ENCODE measurements at places on chromosomes 7 and 10.

DNA sequence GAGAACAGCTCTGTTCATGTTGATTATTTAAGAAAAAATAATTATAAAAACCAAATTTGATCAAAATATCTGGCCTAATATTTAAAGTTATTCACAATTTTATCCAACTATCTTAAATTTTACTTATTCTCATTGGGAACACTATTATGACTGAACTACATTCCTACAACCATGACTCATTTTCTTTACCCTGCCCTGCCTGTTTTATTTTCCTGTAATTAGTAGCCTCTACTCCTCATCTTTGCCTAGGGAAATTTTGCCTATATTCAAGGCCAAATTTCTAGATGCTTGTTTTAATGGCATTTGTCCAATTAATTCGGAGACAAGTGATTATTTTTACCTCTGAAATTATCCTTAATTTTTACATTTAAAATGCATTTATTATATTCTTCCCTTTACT lies 289.7 kb upstream of the TMEM229A start:
- no peak for DNase-seq

DNA sequence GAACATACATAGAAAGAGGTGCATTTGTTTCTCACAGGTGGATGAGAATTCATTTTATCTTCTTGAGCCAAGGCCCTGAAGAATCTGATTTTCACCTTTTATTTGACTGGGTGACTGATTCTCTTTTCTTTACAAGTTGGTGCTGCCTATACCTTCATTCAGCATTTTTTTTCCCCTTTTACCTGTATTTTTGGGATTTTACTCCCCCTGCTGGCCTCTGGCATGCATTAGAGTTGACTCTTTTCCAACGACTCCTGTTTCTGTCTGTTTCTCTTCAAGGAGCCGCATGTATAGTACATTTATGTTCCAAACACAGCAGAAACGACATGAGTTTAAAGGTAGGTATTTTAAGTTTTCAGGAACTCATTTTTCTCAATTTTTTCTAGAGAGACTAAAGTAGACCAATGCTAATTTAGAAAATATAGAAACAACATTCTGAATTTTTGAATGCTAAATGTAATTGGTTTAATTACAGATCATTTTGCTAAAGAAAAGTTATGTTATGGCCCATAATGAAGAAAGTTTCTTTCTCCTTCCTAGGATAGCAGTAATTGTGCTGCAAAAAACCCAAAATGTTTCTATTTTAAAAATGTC lies 149.8 kb upstream of the HDAC9 start:
- DNase-seq: peak; percentile 57

- no peak for DNase-seq
Measured at GRCh38 chr7:35819954-35820703, 19.3 kb downstream of the SEPTIN7 start.

DNA sequence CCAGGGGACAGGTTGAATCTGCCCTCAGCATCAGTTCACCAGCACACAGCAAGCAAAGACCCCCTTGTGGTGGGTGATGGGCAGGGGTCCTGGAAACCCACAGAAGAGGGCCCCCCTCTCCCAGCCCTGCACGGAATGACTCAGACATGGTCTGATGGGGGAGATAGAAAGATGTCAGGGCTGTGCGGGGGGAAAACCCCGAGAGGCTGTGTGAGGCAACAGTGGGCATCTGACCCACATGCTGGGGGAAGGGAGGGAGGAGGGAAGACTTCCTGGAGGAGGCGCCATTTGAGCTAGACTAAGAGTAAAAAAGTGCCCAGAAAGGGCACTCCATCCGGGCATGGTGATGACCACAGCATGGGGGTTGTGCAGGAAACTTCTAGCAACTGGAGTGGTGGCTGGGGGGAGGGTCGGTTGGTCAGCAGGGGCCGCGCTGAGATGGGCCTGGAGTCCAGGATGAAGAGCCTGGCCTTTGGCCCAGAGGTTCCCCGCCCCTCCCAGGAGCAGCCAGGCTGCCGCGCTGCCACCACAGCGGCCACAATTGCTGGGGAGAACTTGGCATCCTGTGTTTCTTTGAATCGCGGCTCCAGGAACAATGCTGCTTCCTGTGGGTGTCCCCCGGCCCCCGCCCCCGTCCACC lies 2.5 kb downstream of the LFNG start:
- DNase-seq: no peak

DNA sequence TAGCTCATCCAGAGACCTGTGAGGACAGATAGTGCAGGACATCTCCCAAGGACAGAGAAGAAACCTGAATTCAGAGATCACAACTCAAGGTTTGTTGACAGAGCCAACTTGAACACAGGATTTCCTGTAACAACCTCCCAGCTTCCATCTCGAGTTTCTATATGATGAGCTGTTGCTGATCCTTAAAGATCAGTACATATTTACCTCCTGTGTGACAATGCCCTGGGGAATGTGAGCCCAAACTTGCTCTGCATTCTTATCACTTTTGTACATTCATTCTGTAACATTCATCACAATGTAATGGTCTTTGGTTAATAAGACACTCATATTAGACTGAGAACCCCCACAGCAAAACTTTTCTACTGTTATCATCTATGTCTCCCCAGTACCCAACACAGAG lies 468.6 kb downstream of the XPNPEP1 start:
- no peak for DNase-seq

DNA sequence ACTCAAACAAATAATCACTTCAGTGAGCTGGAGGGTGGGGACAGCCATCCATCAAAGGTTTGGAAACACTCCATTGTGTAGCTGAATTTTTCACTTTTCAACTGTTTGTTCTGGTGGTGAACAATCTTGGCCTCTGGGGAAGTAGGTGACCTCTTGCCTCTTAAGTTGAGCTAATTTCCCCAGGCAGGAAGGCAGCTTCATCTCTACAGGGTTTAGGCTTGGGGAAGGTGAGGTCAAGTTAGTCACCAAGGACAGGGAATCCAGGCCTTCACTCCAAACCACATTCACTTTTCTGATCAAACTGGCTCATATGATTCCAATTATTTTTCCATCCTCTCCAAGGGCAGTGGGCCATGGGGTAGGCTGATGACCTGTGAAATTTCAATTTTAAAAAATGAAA lies 138.3 kb upstream of the HABP2 start:
- no peak for DNase-seq

DNA sequence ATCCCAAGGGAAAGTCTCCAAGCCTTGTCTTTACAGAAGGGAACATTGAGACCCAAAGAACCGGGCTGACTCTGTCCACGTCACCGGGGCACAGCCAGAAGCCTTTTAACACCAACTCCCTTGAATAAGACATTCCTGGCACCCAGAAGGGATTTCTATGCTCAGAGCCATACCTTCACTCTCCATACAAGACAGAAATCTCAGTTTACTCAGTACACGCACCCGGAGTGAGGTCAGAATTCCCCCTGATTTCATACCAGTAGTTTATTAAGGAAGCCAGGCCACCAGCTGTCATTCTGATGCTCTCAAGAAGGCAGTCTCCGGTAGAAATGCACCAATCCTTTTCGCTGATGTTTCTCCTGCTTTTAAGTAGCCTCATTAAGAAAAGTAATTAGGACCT lies 134.2 kb upstream of the KCNMA1 start:
- DNase-seq: no peak

DNA sequence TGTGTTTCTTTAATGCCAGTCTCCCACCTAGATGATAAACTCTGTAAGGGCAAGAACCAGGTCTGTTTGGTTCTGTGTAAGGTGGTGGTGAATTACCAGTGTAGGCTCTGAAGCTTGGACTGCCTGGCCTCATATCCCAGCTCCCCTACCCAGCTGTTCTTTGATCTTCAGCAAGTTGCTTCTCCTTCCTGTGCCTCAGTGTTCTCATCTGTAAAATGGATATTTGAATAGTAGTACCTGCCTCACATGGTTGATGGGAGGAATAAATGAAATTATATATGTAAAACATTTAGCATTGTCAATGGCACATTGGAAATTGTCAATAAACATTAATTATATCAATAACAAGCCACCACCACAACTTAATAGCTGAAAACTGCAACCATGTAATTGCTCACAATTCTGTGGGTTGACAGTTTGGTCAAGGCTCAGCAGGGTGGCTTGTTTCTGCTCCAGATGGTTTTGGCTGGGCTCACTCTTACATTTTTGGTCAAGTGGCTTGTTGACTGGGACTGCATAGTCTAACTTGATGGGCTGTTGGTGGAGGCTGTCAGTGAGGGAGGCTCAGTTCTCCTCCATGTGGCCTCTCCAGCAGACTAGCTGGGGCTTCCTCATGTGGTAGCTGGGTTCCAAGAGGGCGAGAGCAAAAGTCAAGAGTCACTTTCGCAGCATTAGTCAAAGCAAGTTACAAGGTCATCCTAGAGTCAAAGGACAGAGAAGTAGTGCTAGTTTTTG lies 84.5 kb upstream of the DUSP5 start:
- no peak for DNase-seq

DNA sequence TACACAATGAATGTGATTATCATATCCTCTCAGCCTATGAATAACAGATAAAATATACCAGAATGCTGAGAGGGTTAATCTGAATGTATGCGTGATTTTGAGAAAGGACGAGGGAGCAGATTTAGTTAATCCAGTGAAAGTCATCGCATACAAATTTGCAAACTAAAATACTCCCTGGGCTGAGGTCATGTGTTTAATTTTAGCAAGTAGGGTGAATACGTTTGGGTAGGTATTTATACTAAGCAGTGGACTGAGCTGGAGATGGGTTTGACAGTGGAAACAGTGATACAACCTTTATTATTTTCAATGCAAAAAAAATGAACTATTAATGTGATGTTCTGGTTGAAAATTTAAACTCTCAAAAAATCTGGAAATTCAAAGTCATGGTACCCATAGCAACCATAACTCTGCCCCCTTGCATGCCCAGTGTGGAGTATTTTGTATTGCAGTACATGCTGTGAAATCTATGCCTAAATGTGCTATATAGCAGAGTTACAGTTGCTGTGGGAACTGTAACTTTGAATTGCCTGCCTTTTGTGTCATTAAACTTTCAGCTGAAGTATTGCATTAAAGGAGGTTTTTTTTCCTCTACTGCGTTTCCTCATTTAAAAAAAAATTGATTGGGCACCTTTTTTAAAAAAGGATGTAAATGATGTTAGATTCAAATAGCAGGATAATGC lies 9.5 kb upstream of the ARID5B start:
- DNase-seq: no peak

- no peak for DNase-seq
Measured at GRCh38 chr7:153087498-153087897, 327.9 kb downstream of the ACTR3B start.

DNA sequence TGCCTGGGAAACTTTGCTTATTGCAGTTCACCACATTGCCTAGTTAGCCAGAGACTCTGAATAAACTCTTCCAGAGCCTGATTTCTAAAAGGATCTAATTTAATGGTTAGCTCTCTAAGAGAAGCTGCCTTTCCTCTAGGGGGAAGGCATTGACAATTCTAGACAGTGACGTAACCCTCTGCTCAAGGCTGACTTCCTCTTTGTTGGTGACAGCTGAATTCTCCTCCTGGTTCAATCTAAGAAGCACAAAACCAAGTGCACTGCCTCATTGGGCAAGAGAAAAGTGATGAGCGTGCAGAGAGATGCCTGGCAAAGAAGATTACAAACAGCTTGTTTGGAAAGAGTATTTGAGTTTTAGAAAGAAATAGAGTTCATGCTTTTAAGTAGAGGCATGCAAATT lies 102.7 kb downstream of the MACC1 start:
- DNase-seq: peak; percentile 6

GRCh38 chr7:108603656-108604306 lies 34.1 kb downstream of the DNAJB9 start:
- DNase-seq: no peak

DNA sequence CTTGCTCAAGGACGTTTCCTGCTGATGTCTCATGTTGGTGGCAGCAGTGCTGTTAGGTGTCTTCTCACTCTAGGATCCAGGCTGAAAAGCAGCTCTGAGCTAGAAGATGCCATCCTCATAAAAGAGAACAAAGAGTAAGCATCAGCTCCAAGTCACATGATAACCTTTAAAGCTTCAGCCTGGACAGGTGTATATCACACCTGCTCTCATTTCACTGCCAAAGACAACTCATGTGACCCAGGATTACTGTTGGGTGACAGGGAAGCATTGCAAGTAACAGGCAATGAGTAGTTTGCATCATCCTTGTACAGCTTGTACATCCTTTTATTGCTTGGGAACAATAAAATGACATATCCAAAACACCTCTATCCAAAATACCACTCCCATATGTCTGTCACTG lies 423.4 kb upstream of the DPP6 start:
- DNase-seq: no peak

DNA sequence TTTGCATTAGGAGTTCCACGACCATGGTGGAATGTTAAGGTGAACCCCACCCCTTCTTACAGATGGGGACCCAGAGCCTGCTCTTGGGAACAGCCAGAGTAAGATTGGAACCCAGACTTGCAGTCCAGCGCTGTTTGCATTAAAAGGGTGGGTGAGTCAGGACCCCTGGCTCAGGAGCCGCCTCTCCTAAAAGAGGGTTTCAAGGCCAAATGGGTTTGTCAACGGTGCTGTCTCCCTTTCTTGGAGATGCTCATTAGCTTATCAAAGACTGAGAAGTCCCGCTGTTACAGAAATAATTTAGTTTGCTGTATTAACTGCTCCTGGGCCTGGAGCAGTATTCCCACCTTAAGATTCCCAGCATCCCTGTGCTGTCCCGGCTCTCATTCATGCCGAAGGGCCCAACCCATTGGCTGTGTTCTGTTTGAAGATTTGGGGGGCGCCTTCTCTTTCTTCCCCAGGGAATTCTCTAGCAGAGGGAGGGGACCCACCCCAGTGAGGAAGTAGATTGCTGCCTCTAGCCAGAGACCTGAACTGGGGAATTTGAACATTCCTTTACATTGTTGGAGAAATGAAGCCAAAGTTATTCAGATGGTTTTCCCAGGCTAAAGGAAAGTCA lies 1.8 kb downstream of the MARVELD1 start:
- DNase-seq: no peak

GRCh38 chr10:73232887-73233286 lies 14.2 kb downstream of the DNAJC9 start:
- DNase-seq: no peak

GRCh38 chr10:131426534-131426898 lies 115.0 kb upstream of the TCERG1L start:
- DNase-seq: no peak

- no peak for DNase-seq
Measured at GRCh38 chr7:106561666-106562411, 99.1 kb downstream of the CCDC71L start.

- no peak for DNase-seq
Measured at GRCh38 chr7:71558806-71559613, 427.1 kb downstream of the GALNT17 start.

- no peak for DNase-seq
Measured at GRCh38 chr7:25642849-25643248, 414.6 kb upstream of the NPVF start.

DNA sequence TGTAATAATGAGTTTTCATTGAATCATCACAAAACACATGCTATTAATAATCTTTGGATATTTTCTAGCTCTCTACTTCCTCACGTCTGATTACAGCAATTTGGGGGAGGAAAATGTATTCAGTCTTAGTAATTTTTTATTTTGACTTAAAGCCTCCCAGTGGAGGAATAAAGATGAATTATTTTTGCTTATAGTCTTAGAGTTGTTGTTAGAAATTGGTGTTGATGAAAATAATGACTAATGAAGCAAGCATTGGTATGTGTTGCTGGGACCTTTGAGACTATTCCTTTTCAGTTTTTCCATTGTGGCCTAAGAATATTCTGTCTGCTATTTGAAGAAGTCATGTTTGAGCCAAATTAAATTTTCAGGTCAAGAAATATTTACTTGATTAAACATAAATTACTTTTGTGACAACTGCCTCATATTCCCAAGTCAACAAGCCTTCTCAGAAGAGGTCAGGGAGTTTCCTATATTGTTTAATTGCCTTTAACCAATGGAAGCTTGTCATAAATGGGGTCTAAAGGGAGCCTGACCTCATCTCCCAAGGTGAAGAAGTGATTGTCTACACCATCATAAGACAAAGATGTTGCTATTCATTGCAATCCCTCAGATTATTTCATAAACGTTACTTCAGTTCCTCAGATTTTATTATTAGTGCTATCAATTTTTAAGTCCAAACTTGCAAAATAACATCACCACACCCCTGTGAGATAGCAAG lies 90.0 kb downstream of the ST7 start:
- DNase-seq: no peak
